ENCODE measurements at places on chromosomes 7 and 10.

- peaks cover 9% of the 10 kb centered on the region for H3K4me1 ChIP-seq
- DNase-seq, result no peak
- no peak overlapping the region for H3K27ac ChIP-seq
- H3K4me3 ChIP-seq, result no peak overlapping the region
- no peaks in the 10 kb centered on the region for H3K27me3 ChIP-seq
Observed at GRCh38 chr7:136803028-136803427, 65.4 kb upstream of the CHRM2 start.

DNA sequence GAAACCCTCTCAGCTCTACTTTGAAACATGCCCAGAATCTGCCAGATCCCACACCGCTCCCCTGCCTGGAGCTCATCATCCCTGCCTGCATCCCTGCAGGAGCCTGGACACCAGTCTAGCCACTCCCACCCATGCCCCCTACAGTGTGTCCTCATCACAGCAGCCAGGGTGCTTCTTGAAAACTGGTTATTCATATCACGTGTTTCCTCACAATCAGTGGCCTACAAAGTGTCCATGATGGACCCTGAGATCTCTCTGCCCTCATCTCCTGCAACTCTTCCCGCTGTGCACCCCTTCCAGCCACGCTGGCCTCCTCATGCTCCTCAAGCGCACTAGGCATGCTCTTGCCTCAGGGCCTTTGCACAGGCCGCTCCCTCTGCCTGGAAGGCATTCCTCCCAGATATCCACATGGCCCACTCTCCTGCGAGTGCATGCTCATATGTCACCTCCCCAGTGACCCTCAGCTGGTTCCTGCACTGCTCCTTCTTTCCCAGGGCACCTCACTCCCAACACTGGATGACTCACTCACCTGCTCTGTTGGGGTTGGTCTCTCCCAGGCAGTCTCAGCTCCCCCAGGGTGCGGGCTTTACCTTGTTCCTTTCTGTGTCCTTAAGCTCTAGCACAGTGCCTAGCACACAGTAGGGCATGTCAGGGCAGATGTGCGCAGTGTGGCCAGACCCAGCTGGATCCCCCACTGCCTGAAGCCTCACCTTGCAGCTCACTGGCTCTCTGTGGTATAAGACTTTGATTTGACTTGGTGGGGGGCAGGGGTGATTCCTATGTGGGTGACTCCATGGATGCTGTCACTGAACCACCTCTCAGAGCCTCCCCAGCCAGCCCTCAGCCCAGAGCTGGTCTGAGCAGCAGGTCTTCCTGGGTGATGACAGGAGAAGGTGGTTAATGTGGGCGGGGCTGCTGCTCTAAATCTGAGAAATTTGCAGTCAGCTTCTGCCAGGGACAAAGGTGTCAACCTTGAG, 37.3 kb downstream of the CDH23 start:
- H3K36me3 ChIP-seq, result no peaks in the 10 kb centered on the region
- peaks cover 16% of the 10 kb centered on the region for H3K27me3 ChIP-seq
- H3K4me3 ChIP-seq, result no peak overlapping the region
- DNase-seq, result no peak
- no peaks in the 10 kb centered on the region for H3K4me1 ChIP-seq
- no peak overlapping the region for H3K27ac ChIP-seq

DNA sequence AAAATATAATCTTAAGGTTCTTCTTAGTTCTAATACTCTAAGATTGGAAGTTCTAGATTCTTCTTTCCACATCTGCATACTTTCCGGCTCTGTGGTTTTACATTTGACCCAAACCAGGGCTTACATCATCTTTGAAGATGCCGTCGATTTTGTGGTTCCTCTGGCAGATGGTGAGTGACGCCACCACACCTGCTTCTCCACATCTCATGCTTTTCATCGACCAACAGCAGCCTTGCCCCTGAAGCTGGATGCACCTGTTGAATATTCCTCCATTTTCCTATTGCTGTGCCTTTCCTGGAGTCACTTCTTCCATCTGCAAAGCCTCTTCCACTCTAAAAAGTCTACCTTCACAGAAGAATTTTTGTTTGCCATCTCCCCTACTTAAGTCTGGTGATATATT, 121.3 kb downstream of the PRKCQ start:
- H3K27ac ChIP-seq, result no peak overlapping the region
- DNase-seq, result no peak
- no peaks in the 10 kb centered on the region for H3K4me1 ChIP-seq
- peaks cover 42% of the 10 kb centered on the region for H3K36me3 ChIP-seq

DNA sequence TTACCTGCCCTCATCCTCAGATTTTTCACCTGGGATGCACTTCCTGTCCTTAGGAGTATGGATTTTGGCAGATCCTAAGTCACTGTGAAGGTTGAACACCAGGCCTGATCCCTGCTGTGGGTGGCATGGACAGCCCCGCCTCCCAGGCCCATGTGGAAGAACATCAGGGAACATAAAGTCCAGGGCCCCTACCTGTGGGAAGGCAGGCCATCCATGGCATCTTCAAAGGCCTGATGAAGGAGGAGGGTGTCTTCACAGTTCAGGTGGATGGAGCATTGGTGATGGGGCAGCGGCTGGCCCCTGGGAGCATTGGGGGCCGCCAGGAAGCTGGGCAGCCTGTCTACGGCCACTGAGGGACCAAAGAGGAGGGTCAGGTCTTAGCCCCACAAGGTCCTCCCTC, 24.6 kb downstream of the PYROXD2 start:
- H3K4me1 ChIP-seq, result no peaks in the 10 kb centered on the region
- DNase-seq, result no peak
- H3K4me3 ChIP-seq, result no peak overlapping the region
- no peaks in the 10 kb centered on the region for H3K27me3 ChIP-seq
- H3K27ac ChIP-seq, result no peak overlapping the region

DNA sequence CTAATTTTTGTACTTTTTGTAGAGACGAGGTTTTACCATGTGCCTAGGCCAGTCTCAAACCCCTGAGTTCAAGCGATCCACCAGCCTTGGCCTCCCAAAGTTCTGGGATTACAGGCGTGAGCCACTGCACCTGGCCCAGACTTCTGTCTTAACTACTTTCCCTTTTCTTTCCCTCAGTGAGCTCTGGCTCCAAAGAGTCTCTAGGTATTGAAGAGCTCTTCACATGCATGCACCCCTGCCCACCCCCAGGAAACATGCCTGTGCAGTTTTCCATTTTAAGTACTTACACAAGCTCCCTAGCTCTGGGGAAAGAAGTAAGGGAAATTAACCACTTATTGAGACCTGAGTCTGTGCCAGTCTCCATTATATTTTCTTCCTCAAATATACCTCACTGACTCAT, 2.0 kb downstream of the MYOZ1 start:
- no peak overlapping the region for H3K4me3 ChIP-seq
- no peak overlapping the region for H3K27ac ChIP-seq
- H3K4me1 ChIP-seq, result peaks cover 3% of the 10 kb centered on the region

All from progenitor cell of endocrine pancreas (in vitro differentiated cells).